ENCODE measurements at places on chromosomes 2 and 18. TPM values are rescaled to one million over a fixed set of nuclear protein-coding genes. Genes with fewer than 3 reads are reported as not detected.

Gene CYP1B1
- total RNA-seq = not detected

Gene TFCP2L1
- total RNA-seq = not detected

Gene GALR1
- not detected for total RNA-seq

Gene SLC8A1
- 199 TPM for total RNA-seq

- DNase-seq = peak; percentile 87
Observed at GRCh38 chr2:229273723-229274338, 2.7 kb upstream of the PID1 start.

- no peak for DNase-seq
Observed at GRCh38 chr2:12318427-12319057, 398.2 kb upstream of the TRIB2 start.

- DNase-seq = no peak
Observed at GRCh38 chr2:29619689-29620088, 301.7 kb downstream of the ALK start.

DNA sequence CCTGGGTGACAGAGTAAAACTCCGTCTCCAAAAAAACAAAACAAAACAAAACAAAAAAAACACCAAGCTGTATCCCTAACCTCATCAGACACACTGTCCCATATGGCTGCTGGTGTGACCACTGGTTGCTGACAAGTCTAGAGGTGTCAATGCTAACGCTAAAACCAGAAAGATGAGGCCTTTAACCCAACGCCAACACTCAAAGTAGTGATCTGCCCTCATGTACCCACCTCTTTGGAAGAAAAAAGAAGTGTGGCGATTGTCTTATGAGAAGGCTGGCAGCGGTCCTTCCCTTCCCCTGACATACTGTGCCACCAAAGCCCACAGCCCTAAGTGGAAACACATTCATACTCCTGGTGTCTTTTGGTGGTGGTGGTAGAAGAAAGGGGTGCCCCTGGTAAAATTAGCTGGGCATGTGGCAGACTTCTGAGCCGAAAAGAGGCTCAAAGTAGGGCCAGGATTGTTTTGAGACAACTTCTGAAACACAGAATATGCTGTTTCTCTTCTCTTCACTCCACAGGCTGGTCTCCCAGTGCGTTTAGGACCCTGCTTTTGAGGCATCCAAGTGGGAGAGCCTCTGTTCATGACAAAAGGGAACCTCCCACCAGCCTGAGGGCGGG lies 9.8 kb downstream of the SERTAD2 start:
- DNase-seq = no peak

DNA sequence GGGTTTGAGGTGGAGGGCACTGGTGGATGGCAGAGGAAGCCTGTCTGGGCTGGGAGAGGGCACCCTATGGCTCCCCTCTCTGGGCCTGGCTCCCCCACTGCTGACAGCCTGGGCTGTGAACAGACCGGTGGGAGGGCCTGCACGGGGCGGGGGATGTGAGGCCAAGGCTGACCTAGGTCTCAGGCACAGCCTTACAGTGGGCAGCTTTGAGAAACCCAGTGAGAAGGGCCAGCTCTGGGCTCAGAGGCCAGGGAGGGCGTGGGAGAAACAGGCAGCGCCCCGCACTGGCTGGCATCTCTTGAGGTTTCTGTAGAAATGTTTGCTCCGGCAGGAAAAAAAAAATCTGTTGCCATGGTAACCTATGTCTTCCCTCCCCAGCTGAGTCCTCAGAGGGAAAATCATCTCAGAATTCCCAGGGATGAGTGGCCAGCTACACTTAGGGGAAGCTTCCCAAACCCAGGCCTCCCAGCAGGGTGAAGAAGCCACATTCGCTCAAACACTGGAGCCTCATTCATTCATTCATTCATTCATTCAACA lies 71.7 kb upstream of the TAF1B start:
- peak; percentile 91 for DNase-seq

DNA sequence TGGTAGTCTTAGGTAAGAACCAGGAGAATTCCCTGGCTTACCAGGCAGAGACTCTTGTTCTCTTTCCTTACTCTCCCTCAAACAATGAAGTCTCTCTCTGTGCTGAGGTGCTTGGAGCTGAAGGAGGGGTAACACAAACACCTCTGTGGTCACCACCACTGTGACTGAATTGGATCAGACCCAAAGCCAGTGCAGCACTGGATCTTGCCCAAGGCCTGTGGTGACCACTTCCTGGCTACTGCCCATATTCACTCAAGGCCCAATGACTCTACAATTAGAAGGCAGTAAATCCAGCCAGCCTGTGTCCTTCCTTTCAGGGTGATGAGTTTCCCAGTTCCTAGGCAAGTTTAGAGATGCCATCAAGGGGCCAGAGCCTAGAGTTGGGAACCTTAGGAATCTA lies 706.8 kb downstream of the SLC4A3 start:
- DNase-seq = no peak

DNA sequence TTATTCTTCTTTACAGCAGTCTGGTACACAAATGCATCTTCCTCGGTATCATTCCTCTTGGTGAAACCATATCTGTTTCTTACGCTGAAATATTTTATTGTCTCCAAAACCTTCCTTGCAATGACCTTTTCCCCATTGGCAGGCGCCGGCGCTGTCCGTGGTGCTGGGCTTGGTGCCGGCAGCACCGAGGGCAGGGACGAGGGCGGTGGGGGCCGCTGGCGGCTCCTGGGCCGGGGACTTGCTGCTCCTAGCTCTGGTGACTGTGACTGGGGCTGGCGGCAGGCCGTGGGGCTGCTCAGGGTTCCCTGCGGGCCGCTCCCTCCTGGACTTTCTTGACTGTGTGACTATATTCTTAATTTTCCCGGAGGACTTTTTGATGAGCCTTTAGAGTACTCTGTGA lies 72.5 kb downstream of the GPR39 start:
- DNase-seq = no peak

DNA sequence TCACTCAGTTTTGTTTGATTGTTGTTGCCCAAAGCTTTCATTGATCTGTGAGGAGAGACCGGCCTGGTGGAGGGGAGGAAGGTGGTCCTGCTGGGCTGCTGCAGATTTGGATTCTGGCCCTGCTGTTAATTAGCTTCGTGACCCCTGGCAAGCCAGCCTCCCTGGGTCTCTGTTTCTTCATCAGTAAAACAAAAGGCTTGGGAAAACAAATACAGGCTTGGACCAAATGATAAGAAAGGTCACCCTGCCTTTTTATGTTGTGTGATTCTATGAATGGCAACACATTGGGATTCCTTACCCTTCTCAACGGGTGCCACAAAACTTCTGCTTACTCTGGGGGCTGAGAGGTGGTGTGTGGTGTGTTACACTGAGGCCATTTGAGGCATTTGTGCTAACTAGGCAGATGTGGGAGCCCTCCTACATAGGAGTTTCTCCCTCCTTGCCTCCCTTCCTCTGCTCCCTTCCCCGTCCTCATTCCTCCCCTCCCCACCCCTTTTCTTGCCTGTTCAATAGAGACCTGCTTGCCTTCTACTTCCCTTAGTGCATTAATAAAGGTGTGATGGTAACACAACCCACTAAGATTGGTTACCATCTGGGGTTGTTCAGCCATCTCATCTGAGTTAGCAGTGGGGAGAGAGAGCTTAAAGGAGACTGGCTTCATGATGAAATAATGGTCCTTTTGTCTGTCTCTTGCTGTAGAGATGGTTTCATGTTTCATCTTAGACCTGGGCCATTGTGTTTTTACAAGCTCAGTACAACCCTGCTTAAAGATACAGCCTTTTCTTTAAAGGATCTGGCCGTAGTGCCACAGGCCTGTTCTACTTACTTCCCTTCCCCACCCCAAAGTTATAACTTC lies 96.2 kb downstream of the TANC1 start:
- no peak for DNase-seq

DNA sequence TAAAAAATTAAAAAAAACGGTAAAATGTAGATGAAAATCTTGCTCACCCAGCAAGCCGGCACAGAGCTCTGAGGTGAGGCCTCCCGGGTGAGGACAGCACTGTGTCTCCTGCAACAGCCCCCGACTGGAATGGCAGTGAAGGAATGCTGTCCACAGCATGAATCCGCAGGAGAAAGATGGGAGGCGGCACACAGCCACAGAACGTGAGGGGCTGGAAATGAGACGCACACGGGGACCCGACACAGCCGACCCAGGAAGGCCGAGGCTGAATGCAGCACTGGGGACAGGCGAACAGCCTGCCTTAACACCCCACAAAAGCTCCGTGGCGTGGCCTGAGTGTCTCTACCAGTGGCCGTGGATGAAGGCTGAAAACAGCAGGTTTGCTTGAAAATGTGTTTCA lies 34.7 kb downstream of the BOK start:
- no peak for DNase-seq

- no peak for DNase-seq
Observed at GRCh38 chr2:237445611-237446337, 31.8 kb upstream of the COL6A3 start.

DNA sequence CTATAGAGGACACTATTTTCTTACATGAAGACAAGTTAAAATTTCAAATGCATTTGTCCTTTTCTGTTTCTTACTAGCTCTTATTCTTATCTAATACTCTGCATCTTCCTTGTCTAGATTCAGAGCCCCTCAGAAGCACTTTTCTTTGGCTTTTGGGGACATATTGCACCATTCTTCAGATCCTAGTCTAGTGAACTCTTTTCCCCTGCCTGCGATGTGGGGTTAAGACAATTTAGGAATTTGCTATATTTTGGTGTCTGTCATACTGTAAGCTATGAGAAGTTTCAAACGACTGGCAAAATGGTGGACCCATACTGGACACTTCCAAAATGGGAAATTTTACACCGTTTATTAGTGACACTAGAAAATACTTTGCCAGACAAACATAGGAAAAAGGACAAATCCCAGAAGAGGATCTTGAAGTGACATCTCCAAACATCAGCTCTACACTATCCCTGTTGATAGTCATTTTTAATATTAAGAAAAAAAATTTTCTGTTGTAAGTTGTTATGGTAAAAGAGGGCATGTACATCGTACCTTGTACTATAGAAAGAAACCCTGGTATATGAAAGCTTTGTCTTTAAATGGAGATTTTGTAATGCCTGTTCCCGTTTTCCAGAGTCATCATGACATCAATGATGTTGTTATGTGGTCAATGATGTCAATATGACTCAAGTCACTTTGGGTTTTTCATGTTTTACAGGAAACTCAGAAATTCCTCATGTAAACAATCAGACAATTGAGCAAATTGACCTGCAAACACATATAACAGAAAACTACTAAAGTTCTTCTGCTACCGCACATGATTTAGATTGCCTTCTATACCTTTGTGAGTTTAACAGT lies 4.4 kb upstream of the KYNU start:
- DNase-seq = no peak

DNA sequence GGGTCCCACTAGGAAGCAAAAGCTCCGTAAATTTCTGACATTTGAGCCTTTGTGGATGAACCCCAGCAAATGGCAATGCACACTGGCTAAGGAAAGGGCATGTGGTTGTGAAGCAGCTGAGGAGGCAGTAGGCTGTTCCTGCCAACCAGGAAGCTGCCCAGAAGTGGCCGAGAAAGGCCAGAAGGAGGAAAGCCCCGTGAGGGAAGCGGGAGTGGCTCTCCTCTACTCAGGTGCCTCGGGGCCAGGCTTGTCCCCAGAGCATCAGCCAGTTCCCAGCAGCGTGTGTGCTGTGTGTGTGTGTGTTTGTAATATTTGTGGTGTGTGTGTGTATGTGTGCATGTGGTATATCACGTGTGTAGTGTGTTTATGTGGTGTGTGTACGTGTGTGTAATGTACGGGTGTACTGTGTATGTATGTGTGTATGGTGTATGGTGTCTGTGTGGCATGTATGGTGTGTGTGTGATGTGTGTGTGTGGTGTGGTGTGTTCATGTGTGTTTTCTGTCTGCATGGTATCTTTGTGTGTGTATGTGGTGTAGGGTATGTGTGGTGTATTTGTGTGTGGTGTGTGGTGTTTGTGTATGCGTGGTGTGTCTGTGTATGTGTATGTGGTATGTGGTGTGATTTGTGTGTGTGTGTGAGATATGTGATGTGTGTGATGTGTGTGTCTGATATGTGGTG lies 90.6 kb downstream of the APOB start:
- no peak for DNase-seq

- no peak for DNase-seq
Observed at GRCh38 chr2:178892751-178893625, 85.8 kb upstream of the TTN start.

GRCh38 chr18:76844144-76844543 lies 21.8 kb downstream of the ZNF236 start:
- no peak for DNase-seq

DNA sequence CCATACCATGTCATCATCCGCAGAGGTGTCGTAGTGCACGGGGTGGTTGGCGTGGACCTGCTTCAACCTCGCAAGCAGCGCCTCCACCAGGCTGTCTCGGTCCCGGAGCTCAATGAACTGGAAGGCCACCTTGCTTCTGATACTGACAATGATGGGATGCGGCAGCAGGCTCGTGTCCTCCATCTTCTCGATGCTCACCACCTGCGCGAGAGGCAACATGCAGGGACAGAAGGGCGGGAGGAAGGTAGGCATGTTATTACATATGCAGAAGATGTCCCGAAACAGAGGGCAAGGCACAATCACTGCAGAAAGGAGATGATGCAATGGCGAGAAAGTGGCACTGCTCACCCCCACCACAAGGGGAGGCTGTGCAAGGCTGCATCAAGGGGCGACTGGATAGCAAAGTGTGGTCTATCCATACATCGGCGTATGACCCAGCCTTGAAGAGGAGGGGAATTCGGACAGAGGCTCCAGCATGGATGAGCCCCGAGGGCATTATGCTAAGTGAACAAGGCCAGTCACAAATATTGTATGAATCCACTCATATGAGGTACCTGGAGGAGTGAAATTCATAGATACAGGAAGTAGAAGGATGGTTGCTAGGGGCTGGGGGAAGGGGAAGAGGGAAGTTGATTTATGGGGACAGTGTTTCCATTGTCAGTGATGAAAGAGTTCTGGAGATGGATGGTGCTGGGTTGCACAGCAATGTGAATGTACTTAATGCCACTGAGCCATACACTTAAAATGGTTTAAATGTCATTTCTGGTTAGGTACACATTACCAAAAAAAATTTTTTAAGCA lies 36.6 kb downstream of the RPL31 start:
- DNase-seq = no peak

GRCh38 chr18:12423393-12423792 lies 15.7 kb downstream of the PRELID3A start:
- no peak for DNase-seq

DNA sequence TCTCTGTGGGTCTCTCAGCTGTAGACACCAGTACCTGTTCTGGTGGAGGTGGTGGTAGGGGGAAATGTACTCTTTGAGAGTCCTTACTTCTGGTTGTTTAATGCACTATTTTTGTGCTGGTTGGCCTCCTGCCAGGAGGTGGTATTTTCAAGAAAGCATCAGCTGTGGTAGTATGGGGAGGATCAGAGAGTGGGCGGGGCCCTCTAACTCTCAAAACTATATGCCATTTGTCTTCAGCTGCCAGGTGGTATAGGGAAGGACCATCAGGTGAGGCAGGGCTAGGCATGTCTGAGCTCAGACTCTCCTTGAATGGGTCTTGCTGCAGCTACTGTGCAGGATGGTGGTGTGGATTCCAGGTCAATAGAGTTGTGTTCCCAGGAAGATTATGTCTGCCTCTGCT lies 1100.8 kb downstream of the CNTNAP5 start:
- DNase-seq = no peak

GRCh38 chr2:109009920-109010610 lies 21.0 kb upstream of the EDAR start:
- no peak for DNase-seq

GRCh38 chr18:6781142-6781714 lies 51.7 kb downstream of the ARHGAP28 start:
- DNase-seq = no peak

All from G401 (cell line).